H7 (cell line): ENCODE measurements at places on chromosomes 1 and 21.

DNA sequence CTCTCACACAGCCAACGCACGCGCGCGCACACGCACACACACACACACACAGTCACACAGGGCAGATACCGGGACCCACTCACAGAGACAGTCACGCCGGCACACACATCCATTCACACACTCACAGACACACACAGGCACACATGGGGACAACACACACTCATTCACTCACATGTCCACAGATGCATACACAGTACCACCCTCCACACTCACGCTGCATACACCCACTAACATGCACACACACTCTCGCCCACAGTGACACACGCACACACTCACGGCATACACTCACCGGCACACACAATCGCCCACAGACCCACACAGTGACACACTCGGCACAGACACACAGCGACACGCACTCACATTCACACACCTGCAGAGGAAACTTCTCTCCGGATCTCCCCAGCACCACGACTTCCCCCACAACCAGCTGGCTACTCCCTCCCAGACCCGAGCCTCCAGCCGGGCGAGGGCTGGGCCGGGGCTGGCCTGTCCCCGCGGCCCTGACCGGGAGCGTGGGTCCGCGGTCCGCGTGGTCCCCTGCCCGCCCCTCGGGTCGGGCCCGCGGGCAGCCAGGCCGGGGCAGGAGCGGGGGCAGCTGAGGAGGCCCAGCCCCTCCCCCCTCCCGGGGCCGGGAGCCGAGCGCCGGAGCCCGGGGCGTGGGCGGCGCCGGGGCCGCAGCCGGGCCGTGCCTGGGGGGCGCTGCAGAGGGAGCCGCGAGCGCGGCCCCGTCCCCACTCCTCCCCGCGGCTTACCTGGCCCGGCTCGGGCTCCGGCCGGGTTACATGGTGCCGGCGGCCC, 552 bp downstream of the DLGAP3 start:
- DNase-seq = peak; percentile 90

- DNase-seq = peak; percentile 90
These were observed 492 bp downstream of the HLX start for GRCh38 chr1:220879509-220880361.

GRCh38 chr1:196774175-196774574, 465 bp upstream of the CFHR3 start:
- no peak for DNase-seq

DNA sequence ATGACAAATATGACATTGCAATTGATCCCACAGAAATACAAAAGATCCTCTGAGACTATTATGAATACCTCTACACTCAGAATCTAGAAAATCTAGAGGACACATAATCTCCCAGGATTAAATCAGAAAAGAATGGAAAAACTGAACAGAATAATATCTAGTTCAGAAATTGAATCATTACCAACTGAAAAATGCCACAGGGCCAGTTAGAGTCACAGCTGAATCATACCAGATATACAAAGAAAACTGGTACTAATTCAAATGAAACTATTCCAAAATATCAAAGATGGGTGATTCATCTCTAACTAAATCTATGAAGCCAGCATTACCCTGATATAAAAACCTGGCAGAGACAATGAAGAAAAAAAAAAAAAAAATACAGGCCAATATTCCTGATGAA, 149.3 kb downstream of the BRINP3 start:
- no peak for DNase-seq

GRCh38 chr1:229567109-229567868, 8.8 kb upstream of the ABCB10 start:
- DNase-seq = no peak

GRCh38 chr1:198530953-198531352, 9.5 kb downstream of the ATP6V1G3 start:
- DNase-seq = no peak
